CD4-positive, alpha-beta memory T cell (primary cell): ENCODE measurements at places on chromosomes 4 and X.

DNA sequence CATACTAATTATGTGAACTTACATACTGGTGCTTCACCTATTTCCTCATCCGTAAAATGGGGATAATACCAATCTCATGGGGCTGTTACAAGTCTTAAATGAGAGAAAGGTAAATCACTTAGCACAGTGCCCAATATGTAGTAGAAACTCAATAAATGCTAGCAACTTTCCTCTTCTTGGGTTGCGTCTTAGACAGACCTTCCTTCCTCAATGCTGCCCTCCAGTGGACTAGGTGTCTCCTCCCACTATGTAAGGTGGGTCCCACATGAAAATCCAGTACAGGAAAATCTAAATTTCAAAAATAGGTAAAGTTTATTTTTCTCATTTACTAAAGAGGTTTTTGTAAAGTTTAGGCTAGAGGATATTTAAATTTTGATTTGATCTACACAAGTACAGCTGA lies 20.6 kb downstream of the ZDHHC9 start:
- peak; percentile 59 for DNase-seq

DNA sequence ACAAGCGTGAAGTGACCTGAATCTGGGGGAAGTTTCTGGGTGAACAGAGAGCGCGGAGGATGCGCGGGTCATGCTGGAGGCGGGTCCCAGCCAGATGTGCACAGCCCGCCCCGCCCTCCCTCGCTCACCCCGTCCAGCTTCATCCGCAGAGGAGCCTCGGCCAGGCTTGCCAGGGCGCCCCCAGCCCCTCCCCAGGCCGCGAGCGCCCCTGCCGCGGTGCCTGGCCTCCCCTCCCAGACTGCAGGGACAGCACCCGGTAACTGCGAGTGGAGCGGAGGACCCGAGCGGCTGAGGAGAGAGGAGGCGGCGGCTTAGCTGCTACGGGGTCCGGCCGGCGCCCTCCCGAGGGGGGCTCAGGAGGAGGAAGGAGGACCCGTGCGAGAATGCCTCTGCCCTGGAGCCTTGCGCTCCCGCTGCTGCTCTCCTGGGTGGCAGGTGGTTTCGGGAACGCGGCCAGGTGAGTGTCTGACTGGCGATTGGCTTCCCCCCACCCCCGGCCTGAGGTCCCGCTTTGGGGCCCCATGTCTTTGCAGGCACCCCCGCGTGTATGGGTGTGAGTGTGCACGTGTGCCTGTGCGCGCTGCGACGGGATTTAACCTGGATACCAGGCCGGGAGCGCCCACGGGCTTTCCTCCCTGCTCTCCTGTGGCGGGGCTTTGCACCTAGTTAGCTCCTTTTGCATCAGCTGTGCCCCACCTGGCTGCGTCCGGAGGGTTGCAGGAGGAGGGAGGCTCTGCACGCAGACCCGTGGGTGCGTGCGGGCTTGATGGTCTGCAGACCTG lies at the start of gene EGFL6:
Gene EGFL6, plus strand, starts transcription at position 123 of the 782 bp plus-strand sequence. Its CDS starts 261 bp downstream, at position 384.
- no peak for DNase-seq

- DNase-seq = peak; percentile 45
Observed at GRCh38 chr4:39637586-39638353, 895 bp downstream of the SMIM14 start.

- DNase-seq = no peak
Observed at GRCh38 chr4:102392033-102392744, 46.9 kb upstream of the SLC39A8 start.

GRCh38 chr4:84958434-84958833 lies 8.1 kb downstream of the WDFY3 start:
- no peak for DNase-seq

GRCh38 chrX:115408771-115409400 lies 119.4 kb downstream of the LUZP4 start:
- DNase-seq = no peak

DNA sequence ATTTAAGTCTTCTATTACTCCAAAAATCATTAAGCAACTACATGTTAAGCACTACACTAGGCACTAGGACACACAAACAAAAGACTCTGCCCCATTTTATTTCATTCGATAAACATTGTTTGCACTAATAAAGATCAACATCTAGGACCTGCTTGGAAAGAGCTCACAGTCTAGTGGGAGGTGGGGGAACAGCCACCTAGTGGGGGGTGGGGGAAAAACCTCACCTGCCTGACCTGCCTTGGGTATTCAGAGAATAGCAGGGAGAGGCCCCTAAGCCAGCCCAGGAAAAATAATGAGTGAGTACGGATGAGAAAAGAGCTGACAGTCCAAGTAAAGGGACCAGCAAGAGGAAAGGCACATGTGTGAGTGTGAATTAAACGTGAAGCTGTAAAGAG lies 52.2 kb downstream of the PRDM5 start:
- no peak for DNase-seq

GRCh38 chrX:120446498-120446897 lies 22.6 kb downstream of the LAMP2 start:
- no peak for DNase-seq

DNA sequence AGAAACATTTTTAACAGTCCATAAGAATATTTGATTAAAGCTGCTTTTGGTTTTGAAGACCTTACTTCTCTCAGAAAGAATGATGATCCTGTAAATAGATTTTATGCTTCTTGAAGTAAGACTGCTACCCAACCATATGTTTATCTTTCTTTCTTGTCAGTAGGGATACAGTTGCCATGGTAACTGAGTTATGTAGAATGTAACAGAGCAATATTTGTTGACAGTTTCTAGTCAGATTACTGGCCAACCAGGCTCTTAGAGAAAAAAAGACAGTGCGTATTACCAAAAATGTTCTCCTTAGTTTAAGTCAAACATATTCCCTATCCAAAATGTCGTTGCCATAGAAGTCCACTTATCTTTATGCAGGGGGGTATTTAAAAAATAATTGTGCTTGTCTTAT lies 456.8 kb downstream of the PRR32 start:
- DNase-seq = no peak
